Metanephros (tissue), 2 donors: ENCODE measurements at places on chromosomes 1 and 21. TPM values are rescaled to one million over a fixed set of nuclear protein-coding genes. Genes with fewer than 3 reads are reported as not detected.

Gene CDC20
- total RNA-seq: 24.5 TPM

Gene LCE3D
- not detected for total RNA-seq

Gene NAXE
- 53.7 TPM for total RNA-seq

Gene SYCP1
- total RNA-seq: not detected

Gene KIF2C
- total RNA-seq: 13.3 TPM

Gene NCF2
- 13.4 TPM for total RNA-seq

Gene MX2
- total RNA-seq: 6.1 TPM

Gene C1orf53
- 1.4 TPM for total RNA-seq

Gene CD1B
- not detected for total RNA-seq

Gene TTC24
- total RNA-seq: 0.58 TPM

Gene AQP10
- 0.12 TPM for total RNA-seq

Gene LORICRIN
- not detected for total RNA-seq

Gene TMPRSS3
- total RNA-seq: 1.5 TPM

Gene PTGER3
- 146 TPM for total RNA-seq

Gene WNT3A
- 0.06 TPM for total RNA-seq

Gene NHLH1
- not detected for total RNA-seq

Gene ZNF672
- total RNA-seq: 35.4 TPM

Gene GOLT1A
- total RNA-seq: 2.6 TPM

Gene PROK1
- not detected for total RNA-seq

Gene NBPF4
- total RNA-seq: not detected

Gene TMEM240
- 6.3 TPM for total RNA-seq

Gene LCK
- total RNA-seq: 8.5 TPM
